ENCODE measurements at places on chromosomes 16 and 17.

DNA sequence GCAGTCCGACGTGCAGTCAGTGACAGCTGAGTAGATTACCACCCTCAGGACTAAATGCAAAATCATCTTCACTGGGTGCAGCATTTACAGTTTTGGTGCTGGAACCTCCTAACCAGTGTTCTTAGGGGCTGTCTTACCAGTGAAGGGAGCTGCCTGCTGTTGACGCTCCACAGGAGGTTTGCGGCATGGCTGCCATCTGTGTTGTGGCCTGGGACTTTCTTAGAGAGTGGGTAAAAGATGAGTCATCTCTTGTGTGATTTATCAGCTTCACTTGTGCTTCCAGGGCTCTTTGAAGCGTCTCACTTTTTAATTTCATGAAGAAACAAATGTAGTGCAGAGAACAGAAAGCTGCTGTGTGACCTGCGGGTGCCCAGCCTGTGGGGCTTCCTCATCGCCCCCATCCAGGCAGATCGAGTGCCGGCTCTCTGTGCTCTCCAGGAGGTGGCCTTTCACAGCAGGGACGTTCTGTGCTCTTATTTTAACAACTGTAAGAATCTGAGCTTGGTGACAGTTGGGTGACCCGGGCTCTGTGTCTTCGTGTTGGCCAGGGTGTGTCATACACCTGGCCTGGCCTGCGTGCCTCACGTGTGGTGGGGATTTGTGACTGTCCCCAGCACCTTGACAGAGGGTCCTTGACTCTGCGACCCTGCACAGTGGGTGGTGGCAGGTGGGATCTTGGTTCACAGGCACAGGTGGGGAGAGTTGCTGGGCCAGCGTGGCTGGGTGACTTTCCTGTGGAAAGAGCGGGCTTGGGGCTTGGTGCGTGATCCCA is 24.3 kb upstream of the ZNF750 start:
- no peak overlapping the region for H3K4me3 ChIP-seq
- peak; percentile 73 for DNase-seq
- H3K27me3 ChIP-seq: no peaks in the 10 kb centered on the region
- no peaks in the 10 kb centered on the region for H3K36me3 ChIP-seq
- peaks cover 61% of the 10 kb centered on the region for H3K4me1 ChIP-seq

- H3K4me3 ChIP-seq: peak overlapping the region; percentile 85
- H3K4me1 ChIP-seq: peaks cover 18% of the 10 kb centered on the region
- no peaks in the 10 kb centered on the region for H3K27me3 ChIP-seq
- DNase-seq: no peak
These were observed 1.1 kb downstream of the ABAT start for GRCh38 chr16:8675183-8676159.

DNA sequence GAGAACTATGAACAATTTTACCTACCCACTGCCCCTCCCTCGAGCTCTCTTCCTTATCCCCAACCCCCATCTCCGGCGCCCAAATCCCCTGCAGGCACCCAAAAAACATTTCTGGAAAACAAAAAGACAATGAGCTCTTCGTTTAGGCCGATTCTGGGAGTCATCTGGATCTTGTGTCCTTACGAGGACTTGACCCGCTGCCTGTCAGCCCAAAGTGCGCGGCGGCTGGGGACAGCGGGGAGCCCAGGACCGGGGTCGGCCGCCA is 524 bp downstream of the STRADA start:
- DNase-seq: no peak
- peaks cover 9% of the 10 kb centered on the region for H3K36me3 ChIP-seq
- peak overlapping the region; percentile 95 for H3K27ac ChIP-seq
- peak overlapping the region; percentile 62 for H3K4me3 ChIP-seq
- H3K4me1 ChIP-seq: peaks cover 9% of the 10 kb centered on the region

DNA sequence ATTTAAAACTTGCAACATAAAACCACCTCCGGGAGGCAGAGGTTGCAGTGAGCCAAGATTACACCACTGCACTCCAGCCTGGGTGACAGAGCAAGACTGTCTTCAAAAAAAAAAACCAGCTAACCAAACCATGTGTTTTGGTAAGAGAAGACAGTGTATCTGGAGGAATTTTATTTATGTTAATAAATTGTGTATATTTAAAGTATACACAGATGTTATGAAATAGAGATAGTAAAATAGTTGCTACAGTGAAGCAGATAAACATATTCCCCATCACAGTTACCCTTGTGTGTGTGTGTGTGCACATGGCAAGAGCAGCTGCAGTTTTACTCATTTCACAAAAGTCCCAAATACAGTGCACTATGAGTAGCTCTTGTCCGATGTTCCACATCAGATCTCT is 54.8 kb upstream of the CRISPLD2 start:
- peaks cover under 1% of the 10 kb centered on the region for H3K4me1 ChIP-seq
- no peak overlapping the region for H3K4me3 ChIP-seq
- H3K27me3 ChIP-seq: no peaks in the 10 kb centered on the region
- H3K27ac ChIP-seq: no peak overlapping the region
- H3K36me3 ChIP-seq: peaks cover 99% of the 10 kb centered on the region
